ENCODE measurements at places on chromosomes 7 and 10. TPM values are rescaled to one million over a fixed set of nuclear protein-coding genes. Genes with fewer than 3 reads are reported as not detected.

The TMEM236 gene
- 0.18 TPM for total RNA-seq

The KCNMA1 gene
- total RNA-seq = 109 TPM

The CFAP69 gene
- total RNA-seq = 16.8 TPM

The UFSP1 gene
- total RNA-seq = 2.3 TPM

The SLC25A40 gene
- 30.3 TPM for total RNA-seq

The SPDYE16 gene
- 0.27 TPM for total RNA-seq

The GCK gene
- total RNA-seq = 7.7 TPM

The PON3 gene
- total RNA-seq = 0.36 TPM

The LEP gene
- total RNA-seq = 0.09 TPM

The MCM10 gene
- total RNA-seq = 6.4 TPM

Measured in cerebellum (tissue), 4 donors.